ENCODE measurements at places on chromosomes 12 and 14.

DNA sequence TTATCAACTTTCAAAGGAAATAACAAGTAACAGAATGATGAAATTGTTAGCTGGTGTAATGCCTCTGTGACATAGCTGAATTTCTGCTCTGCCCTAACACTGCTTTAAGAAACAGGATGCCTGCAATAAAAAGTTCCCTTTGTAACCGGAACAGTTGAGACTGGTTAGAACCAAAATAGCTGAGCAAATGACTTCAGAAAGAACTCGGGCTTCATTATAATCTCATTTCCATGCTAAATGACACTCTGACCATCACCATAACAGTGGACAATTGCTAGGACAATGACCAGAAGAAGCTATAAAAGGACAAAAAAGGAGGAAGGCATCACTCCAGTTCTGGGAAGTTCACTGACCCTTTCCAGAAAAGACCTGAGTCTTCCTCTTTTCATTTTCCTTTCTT is 23.5 kb upstream of the PYGL start:
- DNase-seq: no peak

GRCh38 chr12:88111074-88111652 is 30.7 kb downstream of the CEP290 start:
- no peak for DNase-seq

DNA sequence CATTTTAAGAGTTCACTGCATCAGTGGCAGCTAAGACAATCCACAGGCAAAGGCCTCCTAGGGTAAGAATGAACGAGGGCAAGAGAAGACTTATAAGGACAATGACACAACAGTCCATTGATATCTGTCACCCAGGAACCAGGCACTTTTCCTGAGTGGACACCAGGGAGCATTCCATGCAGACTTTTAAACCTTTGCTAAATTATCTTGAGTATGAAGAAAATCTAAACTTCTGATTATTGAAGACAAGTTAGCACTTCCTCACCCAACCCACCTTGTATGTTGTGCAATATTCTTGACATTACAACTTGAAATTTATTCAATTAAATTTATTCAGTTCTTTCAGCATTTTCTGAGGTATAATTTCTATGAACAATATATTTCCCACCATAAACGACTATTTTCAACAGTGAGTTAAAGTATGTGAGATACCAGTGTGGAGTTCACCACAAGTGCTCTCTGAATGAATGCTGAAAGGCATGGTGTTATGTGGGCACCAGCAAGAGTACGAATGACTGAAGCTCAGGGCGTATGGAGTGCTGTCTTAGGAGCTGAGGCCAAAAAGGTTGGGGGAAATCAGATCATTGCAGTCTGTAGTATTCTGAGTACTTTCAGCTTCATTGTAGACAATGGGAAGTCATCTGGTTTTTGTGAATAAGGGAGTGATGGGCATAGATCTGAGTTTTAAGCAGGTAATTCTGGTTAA is 124.3 kb upstream of the LMNTD1 start:
- no peak for DNase-seq

- DNase-seq: no peak
Observed at GRCh38 chr12:54612225-54612750, 22.4 kb downstream of the LACRT start.

DNA sequence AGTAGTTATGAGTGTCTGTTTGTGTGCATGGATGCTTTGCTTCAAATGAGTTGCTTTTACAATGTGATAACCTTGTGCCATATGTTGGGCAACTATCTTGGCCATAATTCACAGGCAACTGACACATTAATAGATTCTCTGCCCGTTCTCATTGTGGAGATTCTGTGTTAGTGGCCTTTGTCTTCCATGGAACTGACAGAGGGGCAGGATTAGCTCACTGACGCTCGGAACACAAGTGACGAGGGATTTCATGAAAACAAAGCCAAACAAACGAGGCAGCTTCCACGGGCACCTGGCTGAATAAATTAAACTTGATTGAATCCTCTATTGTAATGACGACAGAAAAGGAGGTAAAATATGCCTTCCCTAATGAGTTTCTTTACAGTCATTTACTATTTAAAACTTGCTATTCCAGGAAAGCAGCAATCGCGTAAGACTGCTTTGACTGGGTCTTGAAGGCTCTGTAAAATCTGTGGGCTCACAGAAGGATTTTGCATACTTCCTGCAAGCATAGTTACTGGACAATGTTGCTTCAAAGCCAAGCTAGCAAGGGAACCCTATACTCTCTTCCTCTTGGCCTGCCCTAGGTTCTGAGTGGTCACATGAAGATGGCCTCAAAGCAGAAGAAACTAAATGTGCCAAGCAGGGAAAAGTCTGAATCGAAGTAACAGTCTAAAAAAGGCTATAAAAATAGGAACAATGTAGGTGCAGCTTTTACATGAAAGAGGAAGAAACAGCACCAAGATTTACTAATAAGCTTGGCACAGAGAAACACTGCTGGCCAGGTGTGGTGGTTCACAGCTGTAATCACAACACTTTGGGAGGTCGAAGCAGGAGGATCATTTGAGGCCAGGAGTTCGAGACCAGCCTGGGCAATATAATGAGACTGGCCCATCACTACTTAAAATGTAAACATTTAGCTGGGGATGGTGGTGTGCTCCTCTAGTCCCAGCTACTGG is 28.1 kb upstream of the SINHCAF start:
- DNase-seq: no peak

- no peak for DNase-seq
Observed at GRCh38 chr14:86196471-86196870, 666.5 kb downstream of the FLRT2 start.

DNA sequence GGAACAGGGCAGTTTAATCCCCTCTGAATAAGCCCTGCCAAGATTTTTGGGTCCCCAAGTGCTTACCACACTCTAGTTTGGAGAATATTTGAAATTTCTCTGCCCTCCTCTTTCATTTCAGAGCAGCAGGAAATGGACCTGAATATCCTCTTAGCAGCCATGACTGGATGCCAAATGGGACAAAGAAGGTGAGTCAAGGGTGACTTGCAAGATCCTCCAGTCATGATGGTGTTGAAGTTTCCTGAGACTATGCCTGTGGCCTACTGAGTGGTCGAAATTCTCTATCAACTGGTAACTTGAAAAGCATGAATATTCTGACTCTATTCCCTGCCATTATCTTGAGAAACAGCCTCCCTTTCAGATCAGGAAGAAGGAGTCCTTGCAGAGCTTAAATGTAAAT is 1674.7 kb upstream of the SEL1L start:
- no peak for DNase-seq

- DNase-seq: peak; percentile 24
Observed at GRCh38 chr14:92397150-92397952, 74.4 kb downstream of the SLC24A4 start.

DNA sequence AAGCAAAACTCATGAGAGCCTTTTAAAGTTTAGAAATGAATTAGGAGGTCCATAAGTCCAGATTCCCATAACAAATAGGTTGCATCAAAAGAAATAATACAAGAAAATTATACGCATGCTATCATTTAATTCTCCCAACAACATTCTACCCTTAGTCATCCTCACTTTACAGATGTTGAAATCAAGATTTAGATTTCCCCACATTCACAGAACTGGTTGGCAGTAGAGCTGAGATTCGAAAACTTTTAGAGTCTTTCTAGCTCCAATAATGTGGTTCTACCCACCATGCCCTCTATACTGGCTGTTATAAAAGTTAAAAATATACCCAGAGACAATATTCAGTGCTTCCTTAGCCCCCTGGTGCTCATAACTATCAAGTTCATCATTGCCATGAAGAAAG is 56.6 kb upstream of the METAP2 start:
- no peak for DNase-seq

DNA sequence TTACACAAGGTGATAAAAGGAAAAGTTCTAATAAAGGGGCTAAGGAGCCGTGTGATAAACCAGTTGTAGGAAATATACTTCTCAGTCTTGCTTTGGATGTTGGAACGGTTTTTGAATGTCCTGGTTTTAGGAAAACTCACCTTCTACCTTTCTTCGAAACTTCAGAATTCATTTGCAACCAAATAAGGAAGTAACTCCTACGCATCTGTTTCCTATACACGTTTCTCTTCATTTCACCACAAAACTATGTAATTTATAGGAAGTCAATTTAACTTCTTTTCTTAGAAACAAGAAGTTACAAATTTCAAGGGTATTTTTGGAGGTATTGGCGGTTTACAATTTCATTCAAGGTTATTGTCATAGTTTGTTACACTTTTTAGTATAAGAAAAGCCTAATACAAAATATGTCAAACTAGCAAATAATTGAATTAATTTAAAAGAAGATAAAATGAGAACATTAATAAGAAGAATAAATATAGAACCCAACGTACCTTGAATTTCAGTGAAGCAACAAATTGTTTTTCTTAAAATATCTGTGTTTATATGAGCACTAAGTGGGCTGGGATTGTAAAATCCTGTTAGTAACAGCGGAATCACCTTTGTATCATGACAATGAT is 33.2 kb upstream of the CD69 start:
- no peak for DNase-seq

- no peak for DNase-seq
Observed at GRCh38 chr14:100304825-100305323, 1.4 kb downstream of the SLC25A29 start.

- no peak for DNase-seq
Observed at GRCh38 chr14:70773182-70773862, 36.0 kb downstream of the MAP3K9 start.

GRCh38 chr12:15931590-15932053 is 20.5 kb downstream of the DERA start:
- no peak for DNase-seq

DNA sequence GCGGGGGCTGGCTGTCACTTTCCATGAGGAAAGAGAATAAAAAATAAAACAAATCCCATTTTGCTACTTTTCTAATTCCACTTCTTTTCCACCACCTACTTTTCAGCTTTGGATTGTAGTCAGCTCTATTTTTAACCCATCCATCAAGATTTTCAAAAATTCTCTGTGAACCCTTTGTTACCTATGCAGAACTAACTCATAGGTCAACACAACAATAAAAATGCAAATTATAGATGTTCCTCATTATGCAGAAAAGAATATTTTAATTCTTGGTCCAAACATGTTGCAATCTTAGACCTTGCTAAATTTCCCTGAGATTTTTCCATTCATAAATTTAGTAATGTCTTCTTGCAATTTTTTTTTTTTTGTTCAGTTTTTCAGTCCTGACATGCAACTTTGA is 454.5 kb downstream of the ADAMTS20 start:
- no peak for DNase-seq

GRCh38 chr14:91957876-91958313 is 10.4 kb upstream of the FBLN5 start:
- no peak for DNase-seq

- DNase-seq: no peak
Observed at GRCh38 chr12:58268069-58268468, 326.7 kb downstream of the ATP23 start.

GRCh38 chr12:52514471-52515318 is 5.5 kb downstream of the KRT5 start:
- no peak for DNase-seq

GRCh38 chr14:89212386-89213235 is 204.4 kb downstream of the FOXN3 start:
- no peak for DNase-seq

- no peak for DNase-seq
Observed at GRCh38 chr14:63773504-63773903, 45.6 kb upstream of the SGPP1 start.

GRCh38 chr12:66662179-66662578 is 16.7 kb downstream of the GRIP1 start:
- DNase-seq: no peak

DNA sequence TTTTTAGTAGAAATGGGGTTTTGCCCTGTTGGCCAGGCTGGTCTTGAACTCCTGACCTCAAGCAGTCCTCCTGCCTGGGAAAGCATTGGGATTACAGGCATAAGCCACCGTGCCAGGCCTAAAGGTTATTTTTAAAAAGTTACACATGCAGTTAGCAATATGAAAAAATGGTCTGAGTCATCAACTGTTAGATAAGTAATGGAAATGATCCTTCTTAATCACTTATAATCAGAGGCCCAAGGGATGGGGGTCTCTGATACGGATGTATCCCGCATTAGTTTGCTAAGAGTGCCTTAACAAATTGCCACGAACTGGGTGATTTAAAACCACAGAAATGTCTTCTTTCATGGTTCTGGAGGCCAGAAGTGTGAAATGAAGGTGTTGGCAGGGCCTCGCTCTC is 54.1 kb upstream of the FERMT2 start:
- no peak for DNase-seq

DNA sequence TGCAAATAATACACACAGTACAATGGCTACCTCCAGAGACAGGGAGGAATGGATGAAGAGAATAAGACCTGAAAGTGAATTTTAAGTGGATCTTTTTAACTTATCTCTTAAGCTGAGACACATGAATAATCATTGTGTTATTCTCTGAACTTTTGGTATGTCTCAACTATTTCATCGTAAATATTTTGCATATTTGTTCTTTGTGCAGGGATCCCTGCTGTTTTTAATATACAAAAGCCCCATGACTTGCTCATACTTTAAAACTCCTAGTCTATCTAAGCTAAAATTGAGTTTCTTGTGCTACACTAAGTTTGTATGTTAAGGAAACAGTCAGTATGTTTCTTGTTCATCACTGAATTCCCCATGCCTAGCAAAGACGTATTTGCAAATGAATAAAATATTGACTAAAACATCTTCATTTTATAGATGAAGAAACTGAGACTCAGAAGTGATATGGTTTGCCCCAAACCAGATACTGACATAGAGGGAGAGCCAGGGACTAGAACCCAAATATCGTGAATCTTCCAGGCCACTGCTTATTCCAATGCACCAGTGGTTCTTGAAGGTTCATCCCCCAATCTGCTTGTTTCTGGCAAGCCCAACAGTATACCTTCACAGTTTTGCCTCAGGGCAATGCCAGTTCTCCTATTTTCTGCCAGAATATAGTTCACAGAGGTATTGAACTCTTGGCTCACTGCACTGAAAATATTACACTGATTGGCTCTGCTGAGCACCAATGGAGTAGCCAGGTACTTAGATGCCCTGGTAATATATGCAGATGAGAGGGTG is 356.9 kb downstream of the MED13L start:
- no peak for DNase-seq

GRCh38 chr12:50734409-50735263 is 29.3 kb upstream of the ATF1 start:
- DNase-seq: no peak

DNA sequence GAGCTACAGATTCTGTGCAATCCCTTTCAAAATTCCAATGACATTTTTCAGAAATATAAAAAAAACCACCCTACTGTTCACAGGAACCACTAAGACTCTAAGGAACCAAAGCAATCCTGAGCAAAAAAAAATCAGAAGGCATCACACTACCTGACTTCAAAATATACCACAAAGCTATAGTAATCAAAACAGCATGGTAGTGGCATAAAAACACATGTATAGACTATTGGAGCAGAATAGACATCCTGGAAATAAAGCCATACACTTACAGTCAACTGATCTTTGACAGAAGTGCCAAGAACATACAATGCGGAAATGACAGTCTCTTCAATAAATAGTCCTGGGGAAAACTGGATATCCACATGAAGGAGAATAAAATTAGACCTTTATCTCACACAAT is 56.5 kb downstream of the EGLN3 start:
- no peak for DNase-seq
